ENCODE measurements at places on chromosomes 2 and 18.

GRCh38 chr2:169462896-169463695 lies 16.2 kb upstream of the BBS5 start:
- no peak for DNase-seq

DNA sequence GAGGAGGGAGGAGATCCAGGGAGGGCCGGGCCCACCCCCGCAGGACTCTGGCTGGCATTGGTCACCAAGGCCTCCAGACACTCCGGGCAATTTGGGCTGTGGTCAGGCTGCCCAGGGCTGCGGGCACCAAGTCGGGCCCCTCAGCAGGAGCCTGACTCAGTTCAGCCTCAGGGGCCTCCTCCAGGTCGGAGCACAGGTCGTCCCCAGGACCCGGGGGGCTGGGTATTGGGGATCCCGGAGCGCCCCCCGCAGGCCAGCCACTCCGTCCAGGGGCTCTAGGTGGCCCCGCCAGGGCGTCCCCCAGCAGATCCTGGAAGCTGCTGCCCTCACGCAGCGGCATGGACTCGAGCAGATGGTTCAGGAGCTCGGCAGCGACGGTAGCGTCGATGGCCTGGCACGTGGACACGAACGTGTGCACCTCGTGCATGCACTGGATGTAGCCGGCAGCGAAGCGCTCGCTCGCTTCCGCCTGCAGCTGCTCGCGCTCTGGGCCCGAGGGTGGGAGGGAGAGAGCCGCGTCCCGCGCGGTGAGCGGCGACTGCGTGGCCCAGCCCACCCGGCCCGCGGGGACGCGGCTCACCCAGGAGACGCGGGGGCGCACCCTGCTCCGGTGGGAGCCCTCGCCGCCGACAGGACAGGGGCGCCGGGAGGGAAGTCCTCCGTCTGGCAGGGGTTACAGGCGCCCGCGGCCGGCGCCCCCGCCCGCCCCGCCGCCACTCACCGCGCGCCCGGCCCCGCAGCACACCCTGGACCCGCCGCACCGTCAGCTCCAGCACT lies 884 bp downstream of the HES6 start:
- no peak for DNase-seq

DNA sequence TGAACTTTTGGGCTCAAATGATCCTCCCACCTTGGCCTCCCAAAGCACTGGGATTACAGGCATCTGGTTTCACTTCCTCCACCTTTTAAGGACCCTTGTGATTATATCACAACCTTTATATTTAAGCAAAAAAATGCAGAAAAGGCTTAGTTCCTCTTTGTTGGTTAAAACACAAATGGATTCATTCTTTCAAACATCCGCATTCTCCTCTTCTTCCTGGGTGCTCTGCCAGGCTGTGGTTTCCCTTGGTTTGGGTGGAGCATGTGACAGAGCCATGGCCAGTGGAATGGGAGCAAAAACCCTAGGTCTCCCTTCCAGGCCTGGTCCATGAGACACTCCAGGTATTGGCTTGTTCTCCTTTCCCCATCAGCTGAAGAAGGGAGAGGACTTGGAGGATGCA lies 9.9 kb upstream of the SLC66A3 start:
- no peak for DNase-seq

DNA sequence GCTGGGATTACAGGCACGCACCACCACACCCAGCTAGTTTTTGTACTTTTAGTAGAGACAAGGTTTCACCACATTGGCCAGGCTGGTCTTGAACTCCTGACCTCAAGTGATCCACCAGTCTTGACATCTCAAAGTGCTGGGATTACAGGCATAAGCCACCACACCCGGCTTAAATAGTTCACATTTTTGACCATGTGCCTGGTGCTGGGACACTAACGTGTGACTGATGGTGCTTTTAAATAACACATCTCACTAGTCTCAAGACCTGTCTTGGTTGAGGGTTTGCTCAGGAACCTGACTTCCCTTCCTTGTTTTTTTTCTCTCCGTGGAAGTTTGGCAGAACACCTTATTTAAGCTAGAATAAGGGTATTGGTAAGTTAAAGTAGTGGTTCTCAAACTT lies 8.5 kb downstream of the FMNL2 start:
- DNase-seq, result no peak
